NCI-H1092 treated with DMSO at 0.1 percent for 48 hours (cell line): ENCODE measurements at places on chromosomes 4 and X.

- DNase-seq, result peak; percentile 87
Measured at GRCh38 chr4:81314196-81314896, 99.3 kb upstream of the PRKG2 start.

GRCh38 chrX:49257074-49257790 is 7.3 kb downstream of the FOXP3 start:
- no peak for DNase-seq

DNA sequence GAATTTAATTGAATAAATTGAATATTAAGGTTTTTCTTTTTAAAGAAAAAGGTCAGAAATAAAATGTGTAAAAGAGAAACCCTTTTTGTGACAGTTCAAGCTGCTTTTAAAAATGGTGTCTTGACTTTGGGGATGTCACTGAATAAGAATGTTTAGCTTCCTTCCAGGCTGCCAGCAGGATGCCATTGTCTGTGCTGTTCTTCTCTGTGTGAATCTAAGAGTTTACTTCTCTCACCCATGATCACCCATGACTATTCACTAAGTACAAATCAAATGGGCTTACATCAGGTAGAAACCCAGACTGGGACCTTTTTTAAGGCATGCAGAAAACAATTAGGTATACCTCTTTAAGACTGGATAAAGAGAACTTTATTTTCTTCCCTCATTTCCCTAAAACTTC is 115.3 kb downstream of the DACH2 start:
- DNase-seq, result no peak

- no peak for DNase-seq
Measured at GRCh38 chrX:40402831-40403533, 177.8 kb upstream of the ATP6AP2 start.

DNA sequence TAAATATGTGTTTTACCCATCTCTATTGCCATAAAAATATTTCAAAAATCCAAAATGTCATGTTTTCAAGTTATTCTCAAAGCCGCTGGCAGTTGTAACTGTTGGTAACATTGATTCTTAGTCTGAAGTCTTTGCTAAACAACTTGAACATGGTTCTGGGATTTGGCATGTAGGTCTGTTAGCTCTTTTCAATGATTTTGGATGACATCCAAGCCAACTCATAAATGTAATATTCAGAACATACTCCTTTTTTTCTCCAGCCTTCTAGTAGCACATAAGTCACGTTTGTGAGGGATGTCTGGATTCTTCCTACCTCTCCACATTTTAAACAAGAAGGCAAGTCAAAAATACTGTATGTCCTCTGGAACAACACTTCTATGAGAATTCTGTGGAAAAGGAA is 305.3 kb downstream of the PRR32 start:
- no peak for DNase-seq

- no peak for DNase-seq
Measured at GRCh38 chrX:25858273-25858880, 279.8 kb upstream of the MAGEB18 start.

DNA sequence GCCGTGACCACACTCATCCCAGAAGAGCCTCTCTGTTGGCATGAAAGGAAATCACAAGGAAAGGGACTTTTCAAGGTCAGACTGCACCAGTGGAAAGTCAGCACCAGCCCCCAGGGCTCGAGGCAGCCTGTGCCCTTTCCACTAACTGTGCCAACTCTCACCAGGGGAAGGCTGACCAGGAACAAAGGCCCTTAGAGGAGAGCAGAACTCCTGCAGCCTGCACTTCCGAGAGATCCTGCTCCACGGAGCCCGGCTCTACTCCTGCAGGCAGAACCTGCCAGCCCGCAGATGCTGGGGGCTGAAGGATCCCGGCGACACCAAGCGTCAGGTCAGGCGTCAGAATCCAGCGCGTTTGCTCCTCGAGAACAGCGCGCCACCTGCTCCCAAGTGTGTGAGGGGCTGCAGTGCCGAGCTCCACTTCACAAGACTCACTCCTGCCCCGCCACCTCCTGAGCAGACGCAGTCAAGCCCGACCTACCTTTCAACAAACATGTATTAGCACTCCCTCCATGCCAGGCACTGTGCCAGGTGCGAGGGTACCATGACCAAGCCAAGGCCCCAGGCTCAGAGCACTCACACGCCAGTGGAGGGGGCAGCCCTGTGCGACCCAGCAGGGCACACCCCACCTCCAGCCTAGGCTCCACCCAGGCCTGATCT is 13.6 kb upstream of the HELT start:
- DNase-seq, result peak; percentile 85

DNA sequence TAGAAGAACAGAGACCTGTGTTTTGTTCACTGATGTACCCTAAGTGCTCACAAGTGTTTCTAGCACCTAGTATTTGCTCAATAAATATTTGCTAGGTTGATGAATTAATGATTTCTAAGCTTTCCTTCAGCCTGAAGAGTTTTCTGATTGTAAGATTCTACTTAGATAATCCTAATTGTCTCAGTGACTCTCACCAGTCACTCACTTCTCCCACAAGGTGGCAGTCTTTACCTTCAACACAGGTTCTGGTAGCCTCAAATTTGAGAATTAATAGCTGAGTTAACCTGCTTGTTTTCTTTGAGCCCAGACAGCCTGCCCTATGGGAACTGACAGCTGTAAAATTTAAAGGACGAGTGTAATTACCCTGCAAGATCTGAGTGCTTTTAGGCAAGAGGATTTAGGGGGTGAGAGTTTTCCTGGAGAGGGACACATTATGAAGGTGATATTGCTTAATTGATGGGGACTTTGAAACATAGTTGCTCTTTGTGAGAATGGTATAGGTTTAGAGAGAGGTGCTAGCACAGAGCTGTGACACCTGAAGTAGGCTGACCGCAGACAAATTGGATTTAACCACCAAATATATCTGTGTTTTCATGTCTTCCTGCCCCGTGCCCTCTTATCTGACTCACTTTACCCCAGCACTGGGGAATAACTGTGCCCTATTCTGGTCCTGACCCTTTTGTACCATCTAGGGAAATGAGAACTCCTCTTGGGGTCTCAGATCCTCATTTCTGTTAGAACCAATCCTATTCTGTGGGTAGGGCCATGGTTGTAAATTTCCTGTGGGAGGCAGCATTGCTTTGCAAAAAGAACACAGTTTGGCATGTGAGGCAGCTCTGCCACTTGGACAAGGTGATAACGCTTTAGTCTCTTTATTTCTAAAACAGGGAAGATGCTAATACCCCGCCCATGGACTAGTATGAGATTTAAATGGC is 27.7 kb downstream of the CD38 start:
- peak; percentile 48 for DNase-seq

DNA sequence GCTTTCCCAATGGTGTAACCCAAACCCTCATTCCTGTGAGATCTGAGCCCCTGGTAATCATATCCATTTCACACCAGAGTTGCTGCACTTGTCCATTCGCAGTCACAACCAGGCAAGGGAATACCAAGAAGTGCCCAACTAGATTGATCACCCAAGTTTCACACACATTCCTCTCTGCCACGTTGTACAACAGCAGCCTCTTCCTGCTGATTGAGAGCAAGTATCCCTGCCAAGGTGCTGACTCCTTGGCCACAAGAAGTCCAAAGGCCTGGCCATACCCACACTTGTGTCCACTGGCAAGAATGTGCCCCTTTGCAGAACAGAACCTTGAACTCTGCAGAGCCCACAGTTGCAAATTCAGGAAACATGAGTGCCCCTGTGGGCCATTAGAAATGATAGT is 6.5 kb upstream of the ACOT9 start:
- no peak for DNase-seq

GRCh38 chrX:109390556-109390955 is 91.3 kb downstream of the GUCY2F start:
- no peak for DNase-seq

DNA sequence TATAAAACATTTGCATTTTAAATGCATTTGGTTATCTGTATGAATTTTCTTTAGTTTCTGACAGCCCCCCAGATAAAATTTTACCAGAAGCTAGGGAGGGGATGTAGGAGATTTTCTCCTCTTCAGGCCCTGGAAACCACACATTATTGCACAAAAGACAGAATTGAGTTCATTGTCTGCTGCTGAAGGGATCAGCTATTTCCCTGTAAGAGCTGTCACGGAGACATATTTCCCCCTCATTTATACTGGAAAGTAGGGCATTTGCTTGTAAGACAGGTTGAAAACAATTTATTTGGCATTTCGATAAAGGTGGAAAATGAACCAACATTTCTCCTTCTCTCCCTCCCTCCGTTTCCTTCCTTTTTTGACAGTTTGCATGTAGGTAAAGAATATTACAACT is 241.3 kb upstream of the LCORL start:
- DNase-seq, result no peak

GRCh38 chrX:54530357-54530900 is 410 bp downstream of the GNL3L start:
- DNase-seq, result no peak

DNA sequence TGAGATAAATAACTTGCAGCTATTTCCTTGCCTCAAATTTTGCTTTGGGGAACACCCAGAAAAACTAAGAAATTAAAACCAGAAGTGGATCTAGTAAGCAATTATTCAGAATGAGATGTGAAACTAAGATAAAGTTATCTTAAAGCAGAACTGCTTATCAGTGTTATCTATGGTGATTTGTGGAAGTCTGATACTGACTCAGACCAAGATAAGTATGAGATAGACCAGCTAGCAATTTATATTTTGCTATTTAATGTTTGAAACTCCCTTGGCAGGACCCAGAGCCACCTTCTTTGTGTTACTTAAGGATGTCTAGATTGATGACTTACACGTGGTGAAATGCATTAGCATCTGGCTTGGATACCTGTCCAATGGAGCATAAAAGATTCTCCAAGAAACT is 368.1 kb downstream of the EPHA5 start:
- DNase-seq, result no peak

DNA sequence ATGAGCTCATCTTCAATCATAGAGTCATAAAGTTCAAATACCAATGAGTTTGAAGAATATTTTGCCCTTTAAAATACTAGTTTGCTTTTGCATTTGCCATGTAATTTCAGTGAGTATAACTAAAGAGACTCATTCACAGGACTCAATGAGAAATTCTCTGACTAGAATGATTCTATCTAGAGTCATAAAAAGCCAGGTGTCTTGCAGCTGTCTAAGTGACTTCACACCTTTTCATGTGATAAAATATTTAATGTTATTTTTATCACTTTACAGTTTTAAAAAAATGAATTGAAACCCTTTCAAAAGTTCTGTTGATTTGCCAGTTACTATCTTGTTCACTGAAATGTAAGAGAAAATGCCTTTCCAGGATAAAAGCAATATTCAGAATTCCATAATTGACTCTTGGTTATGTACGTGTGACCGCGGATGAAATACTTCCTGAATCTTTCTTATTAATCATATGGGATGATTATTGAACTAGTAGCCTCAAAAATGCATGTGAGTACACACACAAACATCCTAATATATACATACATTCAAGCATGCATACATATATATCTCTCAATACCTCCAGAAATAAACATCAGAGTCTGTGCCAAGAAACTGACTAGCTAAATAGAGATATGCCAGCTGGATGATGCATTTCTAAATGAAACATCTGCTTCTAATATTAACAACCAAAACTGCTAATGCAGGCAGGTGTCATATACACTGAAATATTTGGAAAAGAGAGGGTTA is 87.0 kb downstream of the GABRB1 start:
- DNase-seq, result no peak

DNA sequence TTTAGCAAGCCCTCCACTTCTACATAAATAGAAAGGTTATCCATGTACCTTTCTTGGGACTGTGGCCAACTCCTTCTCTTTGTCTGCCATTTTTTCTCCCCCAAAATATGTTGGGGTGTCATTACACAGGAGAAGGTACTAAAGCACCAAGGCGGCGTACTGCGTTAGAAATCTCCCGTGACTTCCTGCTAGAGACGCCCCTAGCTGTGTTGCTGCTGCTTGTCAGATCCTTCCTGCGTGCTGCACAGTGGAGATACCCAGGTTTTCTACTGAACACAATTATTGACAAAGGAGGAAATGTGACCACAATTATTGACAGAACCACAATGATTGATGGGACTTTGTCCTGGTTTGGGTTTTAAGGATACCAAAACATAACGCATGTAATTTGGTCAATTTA is 97.7 kb downstream of the EFHC2 start:
- no peak for DNase-seq

DNA sequence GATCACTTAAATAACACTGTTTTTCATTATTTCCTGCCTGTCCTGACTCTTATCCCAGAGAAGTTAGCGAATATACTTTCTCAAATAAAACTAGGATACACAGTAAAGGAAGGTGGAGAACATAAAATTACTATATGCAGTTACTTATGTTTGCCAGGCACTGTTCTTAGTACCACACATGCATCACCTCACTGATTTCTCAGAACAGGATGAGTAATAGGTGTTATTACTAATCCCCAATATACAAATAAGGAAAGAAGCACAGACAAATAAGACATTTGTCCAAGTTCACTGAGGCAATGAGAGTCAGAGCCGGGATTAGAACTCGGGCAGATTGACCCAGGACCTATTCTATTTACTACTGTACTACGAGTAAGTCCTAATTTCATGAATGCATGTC is 91.7 kb downstream of the CORIN start:
- no peak for DNase-seq

GRCh38 chr4:166422475-166422874 is 549.4 kb downstream of the TLL1 start:
- no peak for DNase-seq

GRCh38 chr4:26073886-26074560 is 160.0 kb downstream of the SMIM20 start:
- DNase-seq, result no peak

- DNase-seq, result peak; percentile 87
Measured at GRCh38 chr4:139934708-139935195, 219.2 kb downstream of the MAML3 start.

GRCh38 chr4:148574066-148574465 is 131.9 kb upstream of the NR3C2 start:
- DNase-seq, result no peak

DNA sequence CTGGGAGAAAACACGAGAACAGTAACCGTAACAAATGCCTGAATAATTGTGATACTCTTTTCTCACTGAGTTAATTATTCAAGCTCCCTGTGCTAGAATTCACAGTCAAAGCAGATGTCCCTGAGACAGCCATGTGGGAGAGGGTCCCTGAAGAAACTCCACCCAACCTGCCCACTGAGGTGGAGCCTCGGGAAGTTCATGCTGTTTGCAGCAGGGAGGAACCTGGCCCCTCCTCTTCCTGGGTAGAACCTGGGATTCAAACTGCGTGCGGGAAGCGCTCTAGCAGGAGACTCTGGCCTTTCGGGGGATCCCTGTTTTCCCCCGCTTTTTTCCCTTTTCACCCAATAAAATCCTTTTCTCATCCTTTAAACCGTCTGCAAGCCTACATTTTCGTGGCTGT is 20.2 kb upstream of the RHOH start:
- no peak for DNase-seq
